Fibroblast of upper back skin (primary cell): ENCODE measurements at places on chromosomes 4 and X.
A peak's percentile ranks its signal among the peaks of the same experiment; 100 is the strongest.

- DNase-seq = no peak
Observed at GRCh38 chrX:64580605-64581004, 185.4 kb upstream of the MTMR8 start.

- peak; percentile 93 for DNase-seq
Observed at GRCh38 chr4:80097400-80098177, 24.6 kb upstream of the ANTXR2 start.

DNA sequence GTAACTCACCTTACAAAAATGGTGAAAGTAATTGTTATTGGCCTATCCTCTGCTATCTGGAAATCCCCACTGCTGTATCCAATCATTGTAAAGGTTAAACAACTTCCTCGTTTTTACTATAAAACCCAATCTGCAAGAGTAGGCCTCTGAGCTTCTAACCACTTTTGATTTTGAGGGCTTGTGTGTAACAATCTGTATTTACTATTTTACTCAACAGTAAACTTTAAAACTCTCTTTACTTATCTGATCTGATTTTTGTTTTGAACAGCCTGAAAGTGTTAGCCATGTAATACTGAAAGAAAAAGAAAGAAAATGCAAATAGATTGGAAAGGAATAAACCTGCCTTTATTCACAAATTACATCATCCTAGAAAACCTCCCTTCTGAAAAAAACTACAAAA is 63.1 kb downstream of the SLC10A7 start:
- DNase-seq = no peak

GRCh38 chr4:109290918-109291317 is 11.5 kb downstream of the COL25A1 start:
- no peak for DNase-seq

DNA sequence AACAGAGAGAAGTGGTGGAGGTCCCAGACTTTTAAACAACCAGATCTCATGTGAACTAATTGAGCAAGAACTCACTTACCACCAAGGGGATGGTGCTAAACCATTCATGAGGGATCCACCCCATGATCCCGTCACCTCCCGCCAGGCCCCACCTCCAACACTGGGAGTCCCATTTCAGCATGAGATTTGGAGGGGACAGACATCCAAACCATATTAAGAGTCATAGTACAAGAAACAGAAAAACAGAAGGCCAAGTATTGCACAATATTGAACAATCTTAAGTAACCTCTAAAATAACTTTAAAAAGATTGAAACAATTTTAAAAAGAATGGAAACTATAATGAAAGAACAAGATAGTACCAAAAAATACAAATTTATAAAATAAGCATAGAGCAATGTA is 110.0 kb downstream of the CBR4 start:
- no peak for DNase-seq

- DNase-seq = peak; percentile 61
Observed at GRCh38 chr4:142824368-142824767, 21.7 kb downstream of the INPP4B start.

- DNase-seq = no peak
Observed at GRCh38 chr4:107843391-107843790, 18.7 kb downstream of the SGMS2 start.

- no peak for DNase-seq
Observed at GRCh38 chrX:112688242-112688641, 8.5 kb upstream of the LHFPL1 start.

DNA sequence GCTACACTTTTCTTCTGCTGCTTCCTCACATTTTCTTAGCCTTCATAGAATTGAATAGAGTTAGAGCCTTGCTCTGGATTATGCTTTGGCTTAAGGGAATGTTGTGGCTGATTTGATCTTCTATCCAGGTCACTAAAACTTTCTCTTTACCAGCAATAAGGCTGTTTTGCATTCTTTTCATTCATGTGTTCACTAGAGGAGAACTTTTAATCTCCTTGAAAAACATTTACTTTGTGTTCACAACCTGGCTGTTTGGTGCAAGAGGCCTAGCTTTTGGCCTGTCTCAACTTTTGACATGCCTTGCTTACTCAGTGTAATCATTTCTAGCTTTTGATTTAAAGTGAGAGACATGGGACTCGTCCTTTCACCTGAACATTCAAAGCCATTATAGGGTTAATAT is 87.7 kb upstream of the RAB40AL start:
- no peak for DNase-seq

- no peak for DNase-seq
Observed at GRCh38 chr4:79927931-79928330, 145.1 kb downstream of the ANTXR2 start.

GRCh38 chr4:150722908-150723362 is 141.0 kb downstream of the MAB21L2 start:
- DNase-seq = no peak

- peak; percentile 38 for DNase-seq
Observed at GRCh38 chr4:107247738-107248137, 211.6 kb upstream of the DKK2 start.

- DNase-seq = no peak
Observed at GRCh38 chrX:131944936-131945902, 77.9 kb upstream of the STK26 start.

- peak; percentile 82 for DNase-seq
Observed at GRCh38 chr4:147831551-147832171, 99.8 kb downstream of the ARHGAP10 start.

DNA sequence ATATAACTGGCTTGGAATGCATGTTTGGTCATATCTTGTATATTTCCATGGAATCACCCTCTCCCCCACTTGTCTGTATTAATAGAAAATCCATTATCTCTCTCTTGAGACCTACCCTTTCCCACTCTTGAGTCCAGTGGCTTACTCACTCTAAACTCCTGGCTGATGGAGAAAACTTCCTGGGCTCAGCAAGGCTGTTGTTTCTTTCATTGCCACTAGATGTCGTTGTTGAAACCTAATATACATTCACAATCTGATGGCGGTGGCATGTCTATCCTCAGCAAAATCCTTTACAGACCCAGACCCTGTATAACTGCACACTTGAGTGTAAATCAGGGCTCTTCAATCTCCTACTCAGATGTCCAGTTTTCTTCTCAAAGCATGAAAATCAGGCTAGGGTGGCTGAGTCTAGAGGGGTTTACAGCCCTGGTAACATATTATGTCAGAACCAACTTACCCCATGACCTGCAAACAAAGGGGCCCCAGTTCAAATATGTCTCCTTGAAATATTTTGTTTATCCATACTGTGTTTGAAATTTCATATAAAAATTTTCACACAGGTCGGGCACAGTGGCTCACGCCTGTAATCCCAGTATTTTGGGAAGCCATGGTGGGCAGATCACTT is 70.0 kb upstream of the FAM241A start:
- peak; percentile 79 for DNase-seq

- DNase-seq = peak; percentile 87
Observed at GRCh38 chr4:113436360-113436759, 325.2 kb downstream of the CAMK2D start.

DNA sequence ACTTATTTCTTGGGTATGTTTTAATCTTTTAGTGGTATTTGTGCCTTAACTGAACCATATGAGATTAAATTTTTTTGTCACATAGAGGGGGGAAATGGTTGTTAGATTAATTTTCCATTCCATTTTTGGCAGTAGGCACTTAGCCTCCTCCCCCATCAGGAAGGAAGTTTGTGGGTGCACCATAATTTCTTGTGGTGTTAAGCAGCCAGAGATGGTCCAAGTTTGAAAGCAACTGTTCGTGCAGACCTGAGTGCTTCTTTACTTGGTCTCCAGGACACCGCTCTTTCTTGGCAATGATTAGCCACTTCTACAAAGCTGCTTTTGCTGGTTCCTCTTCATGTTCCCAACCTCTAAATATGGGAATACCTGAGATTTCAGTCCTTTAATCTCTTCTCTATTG is 92.7 kb upstream of the RPL34 start:
- DNase-seq = no peak

- DNase-seq = peak; percentile 72
Observed at GRCh38 chr4:144579411-144580030, 66.4 kb upstream of the HHIP start.

- DNase-seq = no peak
Observed at GRCh38 chrX:16843208-16843909, 26.8 kb downstream of the RBBP7 start.

- no peak for DNase-seq
Observed at GRCh38 chr4:155568641-155569220, 97.9 kb upstream of the GUCY1A1 start.

DNA sequence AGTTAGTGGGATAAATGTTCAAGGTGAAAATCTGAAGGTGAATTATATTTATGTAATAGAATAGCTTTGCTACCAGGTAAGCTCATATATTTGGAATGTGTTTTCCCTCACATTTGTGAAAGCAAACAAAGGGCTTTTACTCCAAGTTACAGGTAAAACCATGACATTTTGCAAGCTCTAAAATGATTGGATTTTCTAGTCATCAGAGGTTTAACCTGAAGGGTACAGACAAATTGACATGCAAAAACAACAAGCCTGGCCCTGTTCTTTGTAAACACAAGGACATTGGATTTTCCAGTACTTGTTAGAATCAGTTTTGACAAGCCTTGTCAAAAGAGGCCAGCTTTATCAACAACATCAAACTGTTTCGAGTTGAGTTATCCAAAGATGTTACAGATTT is 51.7 kb downstream of the ZFX start:
- no peak for DNase-seq

DNA sequence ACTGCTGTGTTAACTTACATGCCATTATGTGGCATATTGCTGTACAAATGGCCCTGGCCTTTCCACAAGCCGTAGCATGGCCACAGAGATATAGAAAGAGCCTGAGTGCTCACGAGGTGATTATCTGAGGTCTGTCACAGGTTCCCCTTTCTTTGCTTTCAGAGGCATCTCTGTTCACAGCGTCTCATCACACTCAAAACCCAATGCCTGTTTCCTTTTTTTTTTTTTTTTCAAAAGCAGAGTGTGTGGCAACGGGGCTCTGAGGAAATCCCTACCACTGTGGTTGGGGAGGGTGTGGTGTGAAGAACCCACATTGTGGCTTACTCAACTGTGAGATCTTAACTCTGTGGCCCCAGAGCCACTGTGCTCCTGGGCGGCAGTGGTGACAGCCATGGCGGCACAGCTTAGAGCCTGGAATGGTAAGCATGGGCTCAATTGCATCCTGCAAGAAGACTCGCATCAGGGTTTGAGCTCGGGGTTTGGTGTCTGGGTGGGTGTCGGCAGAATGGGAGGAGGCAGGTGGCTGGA is 30.8 kb downstream of the RTL5 start:
- DNase-seq = no peak

GRCh38 chrX:114049063-114049462 is 534.8 kb upstream of the HTR2C start:
- DNase-seq = no peak

DNA sequence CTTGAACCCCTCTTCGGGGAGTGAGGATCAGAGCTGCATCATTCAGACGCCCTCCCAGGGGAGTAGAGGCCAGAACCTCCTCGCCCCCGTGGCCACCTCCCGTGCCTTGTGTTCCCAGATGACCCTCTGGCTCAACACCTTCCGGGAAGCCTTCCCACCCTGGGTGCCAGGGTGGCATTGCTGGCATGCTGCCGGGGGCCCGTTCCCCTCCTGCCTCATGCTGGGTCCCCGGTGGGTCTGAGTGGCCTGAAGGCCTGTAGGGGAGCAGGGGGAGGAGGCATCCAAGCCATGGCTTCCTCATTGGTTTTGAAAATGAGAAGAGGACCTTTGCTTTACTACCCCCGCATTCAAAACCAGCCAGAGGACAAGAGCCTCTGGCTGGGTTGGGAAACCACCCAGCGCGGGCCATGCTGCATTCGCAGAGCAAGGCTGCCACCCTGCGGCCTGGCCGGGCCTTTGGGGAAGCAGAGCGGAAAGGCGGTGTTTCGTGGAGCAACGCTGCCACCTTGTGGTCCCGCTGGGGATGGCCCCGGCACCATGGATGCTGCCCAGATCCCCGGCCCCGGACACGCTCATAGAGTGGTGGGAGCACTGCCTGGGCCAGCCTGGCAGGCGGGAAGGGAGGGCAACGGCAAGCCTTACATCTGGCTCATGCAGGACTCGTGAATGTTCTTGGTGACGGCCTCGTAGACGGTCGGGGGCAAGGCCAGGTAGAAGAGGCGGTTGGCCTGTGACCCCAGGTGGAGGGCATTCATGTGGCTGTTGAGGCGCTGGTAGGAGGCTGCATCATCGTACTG is 11.9 kb downstream of the G6PD start:
- DNase-seq = peak; percentile 77

- no peak for DNase-seq
Observed at GRCh38 chr4:109952612-109953011, 39.9 kb downstream of the EGF start.

DNA sequence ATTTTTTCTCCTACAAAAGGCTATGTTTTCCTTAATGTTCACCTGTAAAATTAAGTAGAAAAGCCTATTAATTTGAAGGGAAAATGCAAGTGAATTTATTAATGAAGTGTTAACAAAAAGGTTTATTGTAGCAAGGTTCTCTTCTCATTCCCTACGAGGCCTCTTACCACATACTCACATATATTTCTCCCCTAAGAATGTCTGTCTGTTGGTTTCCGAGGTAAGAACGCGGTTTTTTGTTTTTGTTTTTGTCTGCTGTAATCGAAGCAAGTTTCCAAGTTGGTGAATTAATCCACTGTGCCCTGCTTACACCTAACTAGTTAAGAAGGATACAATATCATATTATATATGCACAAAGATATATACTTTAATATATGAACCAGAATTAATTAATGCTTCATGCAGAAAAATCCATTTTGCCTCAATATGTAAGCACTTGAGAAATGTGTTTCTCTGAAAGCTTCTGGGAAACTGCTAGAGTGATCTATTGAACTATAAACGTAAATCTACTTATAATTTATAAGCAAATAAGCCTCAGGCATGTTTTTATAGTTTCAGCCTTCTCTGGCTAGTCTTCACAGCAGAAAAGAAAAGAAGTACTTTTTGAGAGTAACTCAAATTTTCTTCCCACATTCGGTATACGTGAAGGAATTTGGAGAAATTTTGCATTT is 120.8 kb downstream of the EGF start:
- no peak for DNase-seq

DNA sequence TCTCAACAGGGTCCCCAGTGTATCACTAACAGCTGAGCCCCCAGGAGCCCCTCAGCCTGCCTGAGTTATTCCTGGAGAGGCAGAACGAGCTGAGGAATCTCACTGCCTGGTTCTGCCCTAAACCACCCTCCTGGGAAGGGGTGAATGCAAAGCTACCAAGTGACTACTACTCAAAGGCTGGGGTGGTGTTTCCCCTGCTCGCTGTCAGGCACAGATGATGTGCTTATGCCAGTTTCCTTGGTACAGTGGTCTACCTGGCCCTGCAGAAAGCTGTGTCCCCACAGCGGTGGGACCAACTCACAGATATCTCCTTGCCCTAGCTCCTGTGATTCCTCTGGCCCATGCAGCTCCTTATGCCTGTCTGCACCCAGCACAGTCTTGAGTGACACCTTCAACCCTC is 35.4 kb upstream of the ASMTL start:
- no peak for DNase-seq

DNA sequence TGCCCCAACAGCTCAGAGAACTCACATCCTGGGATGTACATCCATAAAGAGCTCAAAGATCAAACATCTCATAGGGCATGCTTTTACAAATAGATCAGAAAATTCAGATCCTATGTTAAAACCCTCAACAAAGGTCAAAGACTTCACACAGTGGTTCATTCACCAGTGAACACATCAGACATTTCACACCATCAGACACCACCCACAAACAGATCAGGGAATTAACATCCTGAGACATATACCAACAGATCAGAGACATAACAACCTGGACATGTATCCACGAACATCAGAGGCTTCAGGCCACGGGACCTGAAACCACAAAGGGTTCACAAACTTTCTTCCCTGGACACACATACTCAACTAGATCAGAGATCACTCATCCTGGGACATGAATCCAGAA is 23.4 kb downstream of the SUV39H1 start:
- no peak for DNase-seq
